ENCODE measurements at places on chromosomes 5 and 9.

DNA sequence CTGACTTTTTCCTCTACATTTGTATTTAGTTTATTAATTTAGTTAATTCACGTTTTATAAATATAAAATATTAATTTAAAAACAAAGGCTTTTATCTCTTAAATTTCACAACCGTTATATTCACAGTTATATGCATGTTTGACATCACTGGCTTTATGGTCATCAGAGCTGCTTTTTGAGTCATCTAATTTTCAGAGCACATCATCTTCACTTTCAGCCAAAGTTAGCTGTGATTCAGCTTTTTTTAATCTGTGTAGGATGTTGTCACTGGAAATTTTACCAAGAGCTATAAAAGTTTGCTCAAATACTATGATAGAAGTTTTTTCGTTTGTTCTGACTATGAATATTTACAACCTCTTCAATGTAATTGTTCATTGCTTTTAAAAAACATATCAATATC is 12.4 kb downstream of the CDC37L1 start:
- no peak for DNase-seq

GRCh38 chr9:121464968-121465367 is 34.7 kb downstream of the GGTA1 start:
- no peak for DNase-seq

DNA sequence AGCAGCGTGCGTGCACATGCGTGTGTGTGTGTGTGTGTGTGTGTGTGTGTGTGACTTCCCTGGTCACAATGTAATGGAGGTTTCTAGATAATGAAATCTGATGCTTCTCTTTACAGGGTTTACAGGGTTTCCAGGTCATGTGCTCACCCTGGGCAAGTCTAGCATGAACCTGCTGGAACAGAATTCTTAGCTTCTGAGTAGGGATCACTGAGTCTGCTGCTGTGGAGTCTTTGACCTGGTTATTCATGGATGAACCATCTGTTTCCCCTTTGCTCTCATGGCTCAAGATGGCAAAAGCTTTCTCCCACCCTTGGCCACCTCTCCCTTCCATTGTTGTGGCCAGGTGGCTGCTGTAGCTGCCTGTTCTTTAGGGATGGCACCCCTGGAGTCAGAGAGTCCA is 111.6 kb upstream of the SHB start:
- no peak for DNase-seq

DNA sequence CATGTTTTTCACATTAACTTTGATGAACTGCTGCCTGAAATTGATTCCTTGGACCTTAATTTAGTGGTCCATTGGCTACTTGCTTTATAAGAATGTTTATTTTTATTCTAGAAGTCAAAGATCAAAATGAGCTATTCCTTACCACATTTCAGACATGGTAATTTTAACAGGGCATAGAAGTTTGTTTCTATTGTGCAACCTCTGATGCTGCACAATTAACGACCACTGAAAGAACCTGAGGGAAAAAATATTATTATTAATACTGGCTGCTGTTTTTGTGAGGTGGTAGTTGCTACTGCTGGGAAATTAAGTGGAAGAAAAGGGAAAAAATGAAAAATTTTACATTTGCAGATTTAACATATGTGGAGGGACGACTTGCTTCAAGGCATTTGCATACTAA is 37.9 kb upstream of the RAB3C start:
- DNase-seq, result no peak

DNA sequence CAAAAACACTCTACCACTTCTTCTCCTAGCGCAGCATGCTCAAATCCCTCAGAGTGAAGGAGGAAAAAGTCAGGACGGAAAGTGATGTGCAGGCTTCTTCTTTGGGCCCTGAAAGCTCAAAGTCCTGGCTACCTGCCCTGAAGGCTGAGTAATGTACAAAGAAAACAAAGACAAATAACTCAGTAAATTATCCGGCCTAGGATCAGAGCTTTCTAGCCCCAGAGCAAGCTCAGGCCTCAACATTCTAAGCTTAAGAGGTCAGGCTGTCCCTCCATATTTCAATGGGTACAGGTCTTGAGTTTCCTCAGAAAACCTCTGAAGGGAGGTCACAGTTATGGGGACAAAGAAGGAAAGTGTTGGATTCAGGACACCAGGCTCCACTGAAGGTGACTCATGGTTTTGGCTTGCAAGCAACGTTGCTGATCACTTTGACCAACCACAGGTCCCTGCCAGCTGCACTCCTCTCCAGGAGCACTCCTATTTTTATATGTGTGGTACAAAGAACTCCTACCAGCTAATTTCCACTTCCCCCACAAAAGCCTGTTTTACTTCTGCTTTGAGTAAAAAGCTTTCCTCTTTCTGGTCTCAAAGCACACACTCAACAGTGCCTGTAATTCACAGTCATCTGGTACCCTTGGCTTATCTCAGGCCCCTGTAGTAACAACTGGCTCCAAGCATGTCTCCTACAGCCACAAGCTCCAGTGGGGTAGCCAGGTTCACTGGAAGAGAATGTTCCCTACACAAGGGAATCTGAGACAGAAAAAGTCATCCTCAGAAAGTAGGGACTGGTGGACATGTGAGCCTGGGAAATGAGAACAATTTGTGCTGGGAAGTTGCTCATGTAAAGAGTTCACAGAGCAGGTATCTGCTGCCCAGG is 115.7 kb downstream of the UGCG start:
- DNase-seq, result peak; percentile 98

DNA sequence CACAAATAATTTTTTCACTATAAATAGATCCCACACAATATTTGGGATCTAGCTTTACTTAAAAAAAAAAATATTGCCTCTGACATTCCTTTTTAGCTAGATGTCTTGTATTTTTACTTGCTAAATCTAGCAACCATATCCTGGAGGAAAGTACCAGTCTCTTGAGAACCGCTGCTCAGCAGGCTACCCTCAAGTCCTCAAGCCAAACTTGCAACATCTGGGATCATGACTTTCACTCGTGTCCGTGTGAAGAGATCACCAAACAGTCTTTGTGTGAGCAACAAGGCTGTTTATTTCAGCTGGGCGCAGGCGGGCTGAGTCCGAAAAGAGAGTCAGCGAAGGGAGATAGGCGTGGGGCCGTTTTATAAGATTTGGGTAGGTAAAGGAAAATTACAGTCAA is 180.3 kb upstream of the FER start:
- no peak for DNase-seq

DNA sequence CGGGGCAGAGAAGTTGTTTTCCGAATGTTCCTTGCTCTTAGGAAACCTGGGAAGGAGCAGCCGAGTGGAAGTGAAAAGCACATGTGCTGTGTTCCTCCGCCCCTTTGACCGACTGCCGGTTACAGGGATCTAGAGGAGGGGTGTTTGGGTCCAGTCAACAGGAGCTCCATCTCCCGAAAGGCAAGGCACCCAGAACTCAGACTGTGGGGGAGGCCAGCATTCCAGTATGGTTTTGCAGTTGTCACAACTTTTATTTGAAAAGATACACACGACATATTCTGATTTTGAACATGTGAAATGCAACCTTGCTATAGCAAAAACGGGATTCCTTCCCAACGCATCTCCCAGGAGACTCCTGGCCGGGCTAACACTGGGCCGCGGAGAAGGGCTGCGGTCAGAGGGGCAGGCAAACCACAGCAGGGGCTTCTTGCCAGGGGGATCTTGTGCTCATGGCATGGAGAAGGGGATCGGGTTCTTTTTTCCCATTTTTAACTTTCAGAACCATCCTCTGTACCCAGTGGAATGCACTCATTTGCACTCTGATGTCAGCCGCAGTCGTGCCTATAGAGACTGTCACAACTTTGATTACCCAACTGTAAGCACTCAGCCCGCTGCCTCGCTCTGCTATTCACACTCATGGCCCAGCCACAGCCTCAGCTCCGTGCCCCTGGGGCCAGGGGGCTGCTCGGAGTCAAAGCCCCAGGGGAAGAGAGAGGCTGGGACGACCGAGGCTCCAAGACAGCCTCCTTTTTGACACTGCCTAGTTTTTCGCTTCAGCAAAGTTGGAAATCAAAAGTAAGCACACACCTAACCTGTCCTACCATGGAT is 3.9 kb downstream of the QRFP start:
- DNase-seq, result no peak

GRCh38 chr5:570446-570845 is 41.7 kb upstream of the CEP72 start:
- no peak for DNase-seq

GRCh38 chr5:54753034-54753433 is 232.4 kb downstream of the ESM1 start:
- DNase-seq, result no peak

- DNase-seq, result no peak
Observed at GRCh38 chr5:112657804-112658203, 79.9 kb upstream of the APC start.

DNA sequence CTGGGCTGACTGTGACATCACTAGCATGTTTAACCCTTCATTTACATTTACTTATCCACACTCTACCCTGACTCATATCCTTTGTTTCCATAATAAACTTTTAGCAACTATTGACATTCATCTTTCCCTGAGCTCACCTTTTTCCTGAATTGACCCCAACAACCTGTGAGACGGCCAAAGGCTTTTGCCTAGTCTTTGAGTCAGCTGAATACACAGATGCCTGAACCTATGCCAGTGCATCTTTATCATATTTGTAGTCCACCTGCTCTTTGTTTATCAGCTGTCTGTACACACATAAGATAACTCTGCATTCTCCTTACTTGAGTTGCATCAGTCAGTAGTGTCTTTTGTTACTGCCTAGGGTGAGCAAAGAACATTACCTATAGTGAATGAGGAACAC is 128.5 kb upstream of the HMHB1 start:
- no peak for DNase-seq

GRCh38 chr9:84851935-84852585 is 182.5 kb downstream of the NTRK2 start:
- DNase-seq, result peak; percentile 93

- no peak for DNase-seq
Observed at GRCh38 chr5:51273021-51273420, 110.2 kb upstream of the ISL1 start.

- peak; percentile 41 for DNase-seq
Observed at GRCh38 chr9:36928670-36929349, 105.3 kb downstream of the PAX5 start.

DNA sequence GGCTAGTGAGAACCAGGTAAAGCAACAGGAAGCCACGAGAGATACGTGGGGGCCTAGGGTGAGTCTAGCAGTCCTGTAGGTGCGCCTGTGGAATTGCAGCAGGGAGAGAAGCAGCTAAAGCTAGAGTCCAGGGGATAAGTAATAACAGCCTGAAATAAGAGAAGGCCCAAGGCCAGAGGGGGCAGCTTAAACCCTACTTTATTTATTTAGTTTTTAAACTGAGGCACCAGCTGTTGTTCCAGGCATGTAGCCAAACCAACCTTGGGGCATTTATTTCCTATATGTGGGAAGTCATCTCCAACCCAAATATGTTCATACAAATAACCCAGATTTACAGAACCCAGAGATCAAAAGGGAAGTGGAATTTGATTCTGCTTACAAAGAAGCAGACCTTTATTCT is 93.5 kb downstream of the GLDC start:
- no peak for DNase-seq

DNA sequence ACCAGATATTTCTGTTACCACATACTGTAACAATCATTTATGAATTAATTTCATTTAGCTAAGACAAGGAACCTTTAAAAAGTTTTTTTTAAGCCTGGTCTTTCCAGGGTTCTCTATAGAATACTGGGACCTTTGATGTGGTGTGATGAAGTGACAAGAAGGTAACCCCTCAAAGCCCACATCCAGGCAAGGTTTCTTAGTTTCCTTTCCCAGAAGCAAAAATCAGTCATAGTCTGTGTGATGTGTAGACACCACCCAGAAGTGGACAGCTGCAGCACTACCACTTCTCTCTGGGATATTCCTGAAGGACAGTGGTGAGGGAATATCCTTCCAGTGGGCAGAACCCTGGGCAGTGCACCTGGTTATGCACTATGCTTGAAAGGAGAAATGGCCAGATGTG is 115.6 kb downstream of the TTC39B start:
- DNase-seq, result no peak

GRCh38 chr9:107394264-107394663 is 95.3 kb downstream of the KLF4 start:
- no peak for DNase-seq

GRCh38 chr9:21873540-21874221 is 71.2 kb downstream of the MTAP start:
- DNase-seq, result peak; percentile 64

DNA sequence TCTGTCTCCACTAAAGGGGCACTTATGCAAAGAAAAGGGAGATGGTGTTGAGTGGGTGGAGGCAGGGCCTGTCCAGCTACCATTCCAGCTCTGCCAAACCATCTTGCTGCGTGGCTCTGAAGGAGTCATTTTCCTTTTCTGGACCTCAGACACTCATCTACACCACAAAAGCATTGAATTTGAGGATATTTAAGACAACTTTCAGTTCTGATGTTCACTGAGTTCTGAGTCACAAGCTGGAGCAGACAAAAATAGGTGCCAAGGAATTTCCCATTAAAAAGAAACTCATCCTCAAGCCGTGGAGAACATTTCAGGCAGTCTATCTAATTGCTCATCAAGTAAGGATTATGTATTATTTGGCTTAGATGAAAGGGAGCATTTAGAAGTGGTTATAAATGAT is 195.0 kb upstream of the TBC1D2 start:
- DNase-seq, result no peak

GRCh38 chr5:32443145-32443540 is 1.4 kb downstream of the ZFR start:
- peak; percentile 51 for DNase-seq

DNA sequence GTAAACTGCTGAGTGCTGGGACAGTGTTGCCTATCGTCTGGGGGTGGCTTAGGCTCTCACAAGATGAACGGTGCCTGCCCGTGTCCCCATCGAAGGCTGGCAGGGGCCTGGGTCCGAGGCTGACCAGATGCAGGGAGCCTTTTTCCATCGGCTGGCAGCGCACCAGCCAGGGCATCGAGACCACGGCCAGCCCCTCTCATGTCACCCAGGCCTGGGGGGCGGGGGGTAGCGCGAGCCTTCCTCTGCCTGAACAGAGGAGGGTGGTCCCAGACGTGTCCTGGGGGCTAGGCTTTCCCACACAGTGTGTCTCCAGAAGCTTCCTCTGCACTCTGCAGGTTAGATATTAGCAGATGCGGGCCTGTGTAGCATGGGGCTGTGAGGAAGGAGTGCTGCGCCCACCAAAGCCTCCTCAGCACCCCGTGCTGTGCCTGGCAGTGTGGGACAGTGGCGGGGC is 17.3 kb downstream of the FGD3 start:
- no peak for DNase-seq

GRCh38 chr9:114900942-114901802 is 29.2 kb downstream of the TNFSF8 start:
- DNase-seq, result no peak

GRCh38 chr9:125153712-125154367 is 10.5 kb upstream of the SCAI start:
- no peak for DNase-seq

Data from kidney glomerular epithelial cell (primary cell).